ENCODE measurements at places on chromosomes 6 and 20.

DNA sequence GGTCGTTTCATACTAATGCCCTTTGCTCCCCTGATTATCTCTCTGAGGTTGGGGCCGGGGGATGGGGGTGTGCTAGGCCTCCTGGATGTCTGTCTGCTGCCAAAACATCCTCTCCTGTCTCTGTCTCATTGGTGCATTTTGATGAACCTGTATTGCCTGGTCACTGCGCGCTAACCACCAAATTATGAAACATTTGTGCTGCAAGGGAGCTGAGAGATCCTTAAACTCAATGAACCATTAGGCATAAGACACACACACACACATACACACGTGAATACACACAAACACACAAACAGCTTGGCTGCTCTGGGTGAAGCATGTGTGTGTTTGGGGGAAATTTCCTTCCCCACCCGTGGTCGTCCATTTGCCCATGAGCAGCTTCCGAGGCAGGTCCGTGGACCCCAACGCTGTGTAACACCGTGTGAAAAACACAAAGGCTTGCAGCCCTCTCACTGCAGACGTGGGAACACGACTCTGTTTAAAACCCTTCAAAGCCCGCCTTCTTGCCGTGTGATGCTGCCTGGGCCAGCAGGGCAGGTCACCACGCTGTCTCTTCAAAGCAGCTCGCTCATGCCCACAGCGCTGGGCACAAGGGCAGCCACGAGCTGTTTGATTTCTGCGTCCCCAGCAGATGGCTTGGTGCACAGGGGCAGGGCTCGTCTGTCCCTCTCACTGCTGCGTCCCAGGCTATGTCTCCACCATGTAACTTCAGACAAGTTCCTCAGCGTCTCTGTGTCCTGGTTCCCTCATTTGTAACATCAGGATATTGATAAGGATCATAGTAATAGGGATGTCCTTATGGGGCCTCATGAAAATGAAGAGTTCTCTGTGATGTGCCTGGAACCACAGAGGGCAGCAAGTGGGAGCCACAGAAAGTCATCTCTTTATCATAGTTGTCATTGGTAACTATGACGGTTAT lies 96.8 kb downstream of the CDH26 start:
- DNase-seq = no peak

GRCh38 chr6:41208439-41209106 lies 7.6 kb upstream of the TREML2 start:
- no peak for DNase-seq

- no peak for DNase-seq
These were observed 155.4 kb downstream of the SMOC2 start for GRCh38 chr6:168596344-168596743.

GRCh38 chr20:13913131-13913530 lies 77.3 kb downstream of the SEL1L2 start:
- no peak for DNase-seq

GRCh38 chr6:165718491-165718891 lies 55.5 kb upstream of the PDE10A start:
- DNase-seq = no peak

- no peak for DNase-seq
These were observed 67.1 kb downstream of the LAMP5 start for GRCh38 chr20:9581509-9581908.

DNA sequence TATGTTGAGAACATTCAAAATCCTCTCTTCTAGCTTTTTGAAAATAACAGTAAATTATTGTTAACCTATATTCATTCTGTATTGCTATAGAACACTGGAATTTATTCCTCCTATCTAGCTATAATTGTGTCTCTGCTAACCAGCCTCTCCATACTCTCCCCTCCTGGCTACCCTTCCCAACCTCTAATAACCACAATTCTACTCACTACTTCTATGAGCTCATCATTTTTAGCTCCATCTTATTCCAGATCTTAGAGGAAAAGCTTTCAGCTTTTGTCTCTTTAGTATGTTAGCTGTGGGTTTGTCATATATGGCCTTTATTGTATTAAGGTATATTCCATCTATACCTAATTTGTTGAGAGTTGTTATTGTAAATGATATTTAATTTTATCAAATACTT lies 108.8 kb downstream of the AIG1 start:
- DNase-seq = no peak

GRCh38 chr6:105995391-105995865 lies 90.7 kb upstream of the PRDM1 start:
- no peak for DNase-seq

- no peak for DNase-seq
These were observed 29.9 kb upstream of the PLCB4 start for GRCh38 chr20:9038791-9039535.

- DNase-seq = no peak
These were observed 11.8 kb upstream of the SCAF8 start for GRCh38 chr6:154721460-154721859.

- DNase-seq = no peak
These were observed 57.7 kb downstream of the RBM38 start for GRCh38 chr20:57448764-57449354.

- peak; percentile 67 for DNase-seq
These were observed 46.8 kb downstream of the CD24 start for GRCh38 chr6:106927531-106928398.

DNA sequence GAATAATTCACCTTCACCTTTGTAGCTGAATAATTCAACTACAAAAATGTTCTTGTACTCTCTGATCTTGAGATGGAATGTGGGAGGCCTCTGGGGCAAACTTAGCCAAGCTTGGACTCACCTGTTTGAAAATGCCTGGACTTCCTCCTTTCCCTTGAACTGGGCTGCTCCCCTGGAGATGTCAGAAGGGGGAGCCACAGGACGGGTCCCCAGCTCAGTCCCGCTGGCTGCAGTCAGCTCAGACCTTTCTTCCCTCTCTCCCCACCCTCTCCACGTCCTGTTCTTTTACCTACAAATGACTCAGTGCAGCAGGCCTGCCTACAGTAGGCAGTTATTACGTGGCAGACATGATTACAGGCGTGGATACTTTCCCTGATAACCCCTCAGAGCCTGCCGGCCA lies 131.5 kb upstream of the RALGAPA2 start:
- DNase-seq = no peak

- DNase-seq = no peak
These were observed 83.5 kb upstream of the PROKR2 start for GRCh38 chr20:5400164-5400762.

- peak; percentile 66 for DNase-seq
These were observed 3.0 kb upstream of the VEGFA start for GRCh38 chr6:43766964-43767461.

GRCh38 chr20:19396460-19397081 lies 184.1 kb downstream of the SLC24A3 start:
- DNase-seq = no peak

DNA sequence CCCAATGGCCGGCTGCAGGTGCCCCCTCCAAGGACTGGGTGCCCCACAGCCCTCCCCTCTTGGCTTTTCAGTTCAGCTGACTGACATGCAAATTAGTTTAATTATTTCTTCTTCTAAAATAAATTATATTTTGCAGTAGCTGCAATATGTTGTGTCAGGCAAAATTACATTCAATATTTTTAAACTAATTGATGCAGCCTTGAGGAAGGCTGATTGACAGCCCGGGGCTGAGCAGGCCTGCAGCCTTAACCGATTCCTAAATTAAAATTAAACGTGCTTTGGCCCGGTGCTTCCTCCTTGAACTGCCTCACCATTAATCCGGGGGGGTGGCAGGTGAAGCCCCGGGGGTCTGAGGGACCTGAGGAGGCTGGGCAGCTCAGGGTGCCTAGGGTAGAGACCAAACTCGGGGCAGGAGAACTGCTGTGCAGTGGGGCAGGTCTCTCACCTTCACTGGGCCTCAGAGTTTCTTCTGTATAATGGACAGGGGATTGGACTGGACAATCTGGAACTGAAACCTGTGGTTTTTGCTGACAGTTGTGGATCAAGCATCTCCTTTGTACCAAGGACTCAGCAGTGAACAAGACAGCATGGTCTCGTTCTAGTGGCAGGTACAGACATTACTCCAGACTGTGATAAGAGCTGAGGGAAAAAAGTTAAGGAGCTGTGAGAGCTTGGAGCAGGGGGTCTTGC lies 72.5 kb downstream of the CD40 start:
- no peak for DNase-seq

DNA sequence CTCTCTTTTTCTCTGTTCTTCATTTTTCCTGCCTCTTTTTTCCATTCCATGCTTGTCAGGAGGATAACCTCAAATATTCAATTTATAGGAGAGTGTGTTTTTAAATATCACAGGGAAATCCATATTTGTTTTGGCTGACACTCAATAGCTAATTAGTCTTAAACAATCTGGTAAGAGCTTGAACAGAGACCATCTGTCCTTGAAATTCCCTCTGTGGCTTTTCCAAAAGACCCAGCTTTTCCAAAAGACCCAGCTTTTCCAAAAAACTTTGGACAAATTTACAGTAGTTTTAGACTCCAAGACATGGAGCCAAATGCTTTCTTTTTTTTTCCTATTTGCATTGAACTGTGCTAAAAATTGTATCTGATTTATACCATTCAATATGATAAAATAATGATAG lies 127.4 kb upstream of the FAM83B start:
- no peak for DNase-seq

- no peak for DNase-seq
These were observed 146.0 kb downstream of the LAMP5 start for GRCh38 chr20:9660236-9660868.

DNA sequence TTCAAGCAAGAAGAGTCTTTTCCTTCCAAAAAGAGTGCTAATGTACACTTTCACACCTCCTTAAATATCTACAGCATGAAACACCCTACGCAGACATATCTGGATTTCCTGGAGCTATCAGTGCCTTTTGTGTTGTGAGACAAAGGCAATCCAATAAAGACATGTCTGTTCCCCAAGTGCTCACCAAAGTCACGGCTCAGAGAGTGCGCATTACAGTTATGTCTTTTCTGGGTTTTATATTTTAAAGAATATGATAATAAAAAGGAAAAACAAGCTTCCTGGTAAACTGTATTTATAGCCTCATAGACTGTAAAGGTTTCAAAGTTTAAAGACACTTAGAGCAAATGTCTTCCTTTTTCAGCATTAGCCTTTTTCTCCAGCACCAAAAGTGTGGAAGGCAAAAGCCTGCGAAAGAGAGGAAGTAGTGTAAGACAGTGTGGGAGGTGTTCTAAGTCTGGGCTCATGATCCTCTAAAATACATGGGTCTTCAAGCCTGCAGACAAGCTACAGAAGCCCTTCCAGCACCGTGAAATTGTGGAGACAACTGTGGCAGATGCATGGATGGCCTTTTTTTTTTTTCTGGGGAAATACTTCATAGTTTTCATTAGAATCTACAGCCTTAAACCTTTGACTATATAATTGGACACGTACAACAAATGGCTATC lies 135.0 kb upstream of the SLC35B3 start:
- DNase-seq = no peak

GRCh38 chr20:64160118-64160517 lies 4.1 kb upstream of the MYT1 start:
- no peak for DNase-seq

GRCh38 chr6:88074791-88075190 lies 27.1 kb downstream of the SPACA1 start:
- no peak for DNase-seq

- no peak for DNase-seq
These were observed 395 bp downstream of the NELFE start for GRCh38 chr6:31958412-31958740.

DNA sequence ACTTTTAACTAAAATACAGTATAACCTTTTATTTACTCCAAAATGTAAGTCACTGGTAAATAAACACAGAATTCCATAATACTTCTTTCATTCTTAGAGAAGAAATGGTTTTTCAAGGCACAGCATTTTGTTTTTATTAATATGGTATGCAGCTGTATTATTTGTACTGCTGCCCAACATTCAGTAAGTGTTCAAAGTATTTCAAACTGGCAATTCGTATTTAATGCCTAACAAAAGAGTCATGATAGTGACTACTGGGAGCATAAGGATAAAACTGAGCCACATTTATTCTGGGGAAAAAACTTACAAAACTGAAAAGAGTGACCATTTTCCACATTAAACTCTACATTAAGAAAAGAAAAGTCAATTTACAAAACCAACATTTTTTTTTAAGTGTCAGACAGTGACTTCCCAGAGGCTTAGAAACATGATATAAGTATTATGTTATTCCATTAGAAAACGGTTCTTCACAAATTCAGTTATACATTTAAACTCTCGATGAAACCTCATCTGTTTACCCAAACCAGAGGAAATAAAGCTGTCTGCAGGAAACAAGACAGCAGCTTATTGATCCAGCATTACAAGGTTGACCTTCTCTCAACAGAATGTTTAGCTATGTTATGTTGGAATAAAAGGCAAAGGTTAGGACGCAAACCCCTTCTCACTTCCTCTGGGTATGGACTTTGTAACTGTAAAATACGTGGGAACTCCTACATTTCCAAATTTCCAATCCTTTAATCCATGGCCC lies 24.3 kb downstream of the EPB41L2 start:
- no peak for DNase-seq

DNA sequence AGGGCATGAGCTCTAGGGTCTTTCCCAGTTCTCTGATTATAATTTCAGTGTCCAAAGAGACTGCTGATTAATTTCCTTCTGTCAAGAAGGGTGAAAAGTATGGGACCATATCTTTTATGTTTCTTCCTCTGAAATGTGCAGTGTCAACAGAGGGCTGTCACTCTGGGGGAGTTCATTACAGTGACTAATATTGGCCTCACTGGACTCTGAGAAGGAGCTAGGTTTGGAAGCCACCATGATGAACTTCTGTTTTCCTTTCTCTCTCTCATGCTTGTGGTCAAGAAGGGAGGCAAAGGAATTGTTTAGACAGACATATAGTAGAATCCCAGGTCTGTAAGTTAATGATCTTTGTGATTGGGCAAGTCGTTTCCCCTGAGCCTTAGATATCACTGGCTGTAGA lies 41.8 kb upstream of the BMP6 start:
- no peak for DNase-seq

- no peak for DNase-seq
These were observed 17.6 kb upstream of the ADRM1 start for GRCh38 chr20:62285151-62285550.

- no peak for DNase-seq
These were observed 3.2 kb downstream of the ARFGAP1 start for GRCh38 chr20:63275825-63276224.

All from transverse colon (tissue), 4 donors.